ENCODE measurements at places on chromosomes 16 and 17. TPM values are rescaled to one million over a fixed set of nuclear protein-coding genes. Genes with fewer than 3 reads are reported as not detected.

GRCh38 chr16:27107185-27107592 is 40.5 kb downstream of the C16orf82 start:
- DNase-seq = no peak

GRCh38 chr17:83145831-83146230 is 66.4 kb downstream of the METRNL start:
- no peak for DNase-seq

- peak; percentile 92 for DNase-seq
These were observed 34.4 kb upstream of the PRKCB start for GRCh38 chr16:23801378-23801777.

- DNase-seq = no peak
These were observed 81.4 kb downstream of the C17orf67 start for GRCh38 chr17:56752263-56752836.

Gene SLC16A13
- 1.5 TPM for total RNA-seq

- DNase-seq = no peak
These were observed 26.8 kb upstream of the HOXB13 start for GRCh38 chr17:48755356-48755755.

- DNase-seq = no peak
These were observed 7.4 kb upstream of the EPX start for GRCh38 chr17:58184986-58185761.

Gene ASPA
- total RNA-seq = 9.7 TPM

Gene HYDIN
- 3.5 TPM for total RNA-seq

DNA sequence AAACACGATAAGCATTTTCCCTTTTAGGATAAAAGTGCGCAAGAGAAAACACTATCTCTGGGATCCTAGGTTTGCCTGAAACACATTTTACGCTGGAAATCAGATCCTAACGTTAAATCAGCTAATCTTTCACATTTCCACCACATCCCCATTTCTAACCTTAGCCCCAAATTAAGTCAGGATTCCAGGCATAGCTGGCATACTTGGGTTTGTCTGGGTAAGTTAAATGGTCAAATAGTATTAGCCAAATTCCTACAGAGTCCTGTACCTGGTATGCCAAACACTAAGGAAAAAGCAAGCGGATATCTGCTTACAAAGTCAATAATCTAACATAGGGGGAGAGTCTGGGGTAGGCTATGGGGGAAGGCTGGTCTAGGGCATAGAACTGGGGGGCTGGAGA is 557.4 kb upstream of the ZFHX3 start:
- DNase-seq = no peak

- DNase-seq = peak; percentile 77
These were observed at the start of gene TMEM132E for GRCh38 chr17:34579017-34579946. TMEM132E (plus strand) TSS chr17:34579582; CDS start chr17:34581077, 1,495 bp downstream.

DNA sequence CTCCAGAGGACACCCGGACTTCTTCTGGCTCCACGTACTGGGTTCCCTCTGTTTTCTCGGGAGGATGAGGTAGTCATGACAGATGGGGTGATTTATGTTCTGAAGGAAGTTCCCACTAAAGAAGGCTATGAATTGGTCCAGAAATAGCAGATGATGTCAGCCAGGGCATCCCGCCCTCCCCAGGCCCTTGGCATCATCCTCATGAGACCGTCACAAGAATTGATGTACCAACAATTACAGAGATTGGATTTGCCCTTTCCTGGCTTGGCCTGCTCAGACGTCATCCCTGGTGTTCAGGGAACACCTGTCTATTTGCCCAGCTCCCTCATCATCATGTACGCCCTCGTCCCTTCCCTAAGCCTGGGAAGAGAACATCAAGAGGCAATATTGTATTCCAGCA is 102.8 kb upstream of the CCL1 start:
- DNase-seq = no peak

GRCh38 chr17:47267354-47267828 is 13.8 kb downstream of the ITGB3 start:
- DNase-seq = no peak

- no peak for DNase-seq
These were observed 6.5 kb upstream of the LASP1NB start for GRCh38 chr17:38918916-38919315.

Gene HBA1
- total RNA-seq = 2,742 TPM

DNA sequence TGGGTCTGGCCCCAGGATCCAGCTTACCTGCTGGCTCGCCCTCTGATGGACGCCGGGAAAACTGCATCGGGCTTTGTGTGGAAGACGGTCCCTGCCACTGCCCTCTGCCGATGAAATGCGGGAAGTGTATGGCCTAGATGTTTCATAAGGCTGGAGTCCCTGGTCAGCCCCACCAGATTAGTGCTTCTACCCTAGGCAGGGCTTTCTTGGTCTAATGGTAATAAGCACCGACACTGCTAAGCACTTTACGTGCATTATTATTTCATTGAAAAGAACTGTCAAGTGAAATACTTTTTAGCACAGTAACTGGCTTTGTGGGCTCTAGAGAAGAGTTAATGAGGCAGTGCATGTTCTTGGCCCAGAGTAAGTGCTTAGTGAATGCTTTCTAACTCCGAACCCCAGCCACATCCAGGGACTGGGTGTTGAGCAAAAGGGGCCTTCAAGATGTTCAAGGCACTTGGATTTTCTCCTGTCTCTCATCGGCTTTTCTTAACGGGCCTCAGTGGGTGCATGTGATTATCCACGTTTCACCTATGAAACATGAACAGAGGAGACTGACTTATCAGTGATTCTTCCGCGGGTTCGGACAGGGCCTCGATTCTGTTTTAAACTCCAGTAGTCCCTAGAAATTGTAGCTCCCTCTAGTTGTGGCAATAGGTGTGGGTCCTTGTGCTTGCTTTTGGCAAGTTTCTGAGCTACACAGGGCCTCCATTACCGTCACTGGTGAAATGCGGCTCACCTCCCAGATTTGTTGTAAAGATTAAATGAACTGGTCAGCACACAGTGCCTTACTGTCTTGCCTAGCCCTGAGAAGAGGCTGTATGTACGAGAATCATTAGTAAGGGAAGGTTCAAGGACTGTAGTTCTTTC is 6.6 kb downstream of the TRAF4 start:
- peak; percentile 97 for DNase-seq

DNA sequence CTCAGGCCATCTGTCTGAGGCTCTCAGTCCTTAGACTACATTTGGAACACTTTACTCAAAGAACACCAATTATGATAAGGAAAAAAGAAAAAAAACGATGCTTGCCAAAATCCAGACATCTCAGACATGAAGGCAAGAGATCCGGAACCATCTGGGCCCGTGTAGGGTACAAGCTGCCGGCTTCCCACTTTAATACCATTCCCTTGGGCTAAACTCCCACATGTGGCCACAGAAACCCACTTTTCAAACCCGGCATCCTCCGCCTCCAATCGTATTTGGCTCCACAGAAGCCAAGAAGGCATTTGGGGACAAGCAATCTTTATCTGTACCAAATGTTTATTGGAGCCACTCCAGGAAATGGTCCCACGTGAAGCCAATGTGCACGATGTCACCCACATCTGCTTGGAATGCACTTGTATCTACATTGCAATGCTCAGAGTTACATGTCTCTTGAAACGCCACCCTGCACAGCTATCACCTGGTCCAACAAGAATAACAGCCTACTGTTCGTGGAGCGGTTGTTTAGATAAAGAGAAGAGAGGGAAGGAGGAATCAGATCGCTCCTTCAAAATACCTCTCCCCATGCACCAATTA is 33.5 kb downstream of the XYLT1 start:
- DNase-seq = no peak

Gene TEKT1
- not detected for total RNA-seq

DNA sequence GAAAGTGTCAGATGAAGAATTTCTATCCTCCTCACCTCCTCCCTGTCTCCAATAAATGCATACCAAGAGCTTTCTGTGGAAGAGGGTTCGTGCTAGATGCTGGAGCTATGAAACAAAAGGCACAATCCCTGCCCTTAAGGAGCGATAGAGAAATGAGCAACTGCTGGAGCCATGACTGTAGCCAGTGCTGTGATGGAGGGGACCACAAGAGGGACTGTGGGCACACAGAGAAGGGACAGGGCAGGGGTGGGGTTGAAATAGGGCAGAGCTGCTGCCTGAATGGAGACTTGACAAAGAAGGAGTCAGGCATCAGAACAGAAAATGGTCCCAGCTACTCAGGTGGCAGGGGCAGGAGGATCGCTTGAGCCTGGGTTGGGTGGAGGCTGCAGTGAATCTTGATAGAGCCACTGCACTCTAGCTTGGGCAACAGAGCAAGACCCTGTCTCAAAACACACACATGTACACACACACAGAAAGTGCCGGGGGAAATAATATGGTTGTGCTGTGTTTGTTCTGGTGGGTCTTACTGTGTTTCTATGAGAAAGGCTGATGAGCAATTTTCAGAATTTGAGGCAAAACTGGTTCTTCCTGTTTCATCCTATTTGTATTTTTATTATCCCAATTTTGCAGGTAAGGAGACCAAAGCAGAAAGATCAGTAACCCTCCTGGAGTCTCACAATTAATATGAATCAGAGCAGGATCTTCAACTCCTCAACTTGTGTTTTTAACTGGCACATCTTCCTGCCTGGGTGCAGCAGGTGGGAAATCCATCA is 16.5 kb downstream of the TMEM98 start:
- no peak for DNase-seq
